ENCODE measurements at places on chromosomes 1 and 21.

- DNase-seq = no peak
Observed at GRCh38 chr21:34129039-34129891, 55.9 kb downstream of the MRPS6 start.

DNA sequence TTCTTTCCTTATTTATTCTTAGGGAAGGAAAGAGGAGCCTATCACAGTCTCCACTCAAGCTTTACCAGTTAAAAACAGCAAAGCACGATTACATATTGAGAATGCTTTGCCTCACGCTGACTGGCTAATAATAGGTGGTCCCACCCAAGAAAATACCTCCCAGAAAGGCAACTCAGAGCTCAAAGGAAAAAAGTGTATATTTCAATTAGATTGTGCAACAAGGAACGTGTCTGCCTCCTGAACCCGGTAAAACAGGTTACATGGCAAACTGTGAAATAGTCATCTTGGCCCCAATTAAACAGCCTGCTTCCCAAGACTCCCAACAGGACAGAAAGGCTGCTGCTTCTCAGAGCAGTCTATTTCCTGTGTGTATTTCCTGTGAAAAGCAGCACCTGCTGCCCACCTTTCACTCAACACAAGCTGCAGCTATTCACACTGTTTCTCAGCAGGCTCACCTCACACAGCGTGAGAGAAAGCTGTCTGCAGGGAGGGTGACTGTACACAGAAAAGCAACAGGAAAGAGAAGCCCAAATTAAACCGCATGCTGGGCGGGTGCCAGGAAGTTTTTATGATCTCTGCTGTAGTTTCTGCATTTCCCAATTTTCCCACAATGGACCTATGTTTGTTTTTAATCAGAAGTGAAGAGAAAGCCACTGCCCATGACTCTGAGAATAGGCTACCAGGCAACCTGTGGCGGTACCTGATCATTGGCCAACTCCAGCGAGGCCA lies 44.0 kb downstream of the URB1 start:
- DNase-seq = peak; percentile 36

- no peak for DNase-seq
Observed at GRCh38 chr1:151991663-151992302, 1.9 kb downstream of the S100A10 start.

DNA sequence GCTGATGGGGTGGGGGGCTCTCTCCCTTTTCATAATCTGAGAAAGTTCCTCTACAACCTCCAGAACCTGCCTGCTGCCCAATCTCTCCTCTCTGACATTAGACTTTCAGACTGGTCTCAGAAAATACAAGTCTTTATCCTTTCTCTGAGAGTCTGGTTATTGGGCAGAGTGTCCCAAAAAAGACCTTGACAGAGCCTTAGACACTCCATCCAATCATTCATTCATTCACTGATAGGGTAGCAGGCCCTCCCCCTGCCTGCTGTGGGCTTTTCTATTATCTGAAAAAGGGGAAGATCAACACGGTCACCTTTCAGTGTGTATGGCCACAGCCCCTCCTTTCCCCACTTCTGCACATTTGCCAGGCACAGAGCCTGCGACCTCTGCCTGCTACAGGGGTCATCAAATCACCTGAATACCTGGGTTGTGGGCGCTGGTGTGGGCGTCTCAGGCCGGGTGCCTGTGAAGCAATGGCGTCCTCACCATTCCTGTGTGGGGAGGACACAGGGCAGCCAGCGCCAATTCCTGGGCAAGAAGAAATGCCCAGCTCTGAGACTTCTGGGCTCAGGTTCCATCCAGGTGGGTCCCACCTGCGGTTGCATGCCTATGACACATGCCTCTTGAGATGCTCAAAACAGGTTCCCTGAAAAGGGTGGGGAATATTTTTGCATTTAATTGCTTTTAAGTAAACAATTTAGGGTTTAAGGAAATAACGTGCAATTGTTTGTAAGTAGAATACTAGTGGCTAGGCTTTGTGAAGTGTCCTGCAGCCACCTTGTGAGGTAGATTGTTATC lies 52.8 kb downstream of the ELK4 start:
- no peak for DNase-seq

DNA sequence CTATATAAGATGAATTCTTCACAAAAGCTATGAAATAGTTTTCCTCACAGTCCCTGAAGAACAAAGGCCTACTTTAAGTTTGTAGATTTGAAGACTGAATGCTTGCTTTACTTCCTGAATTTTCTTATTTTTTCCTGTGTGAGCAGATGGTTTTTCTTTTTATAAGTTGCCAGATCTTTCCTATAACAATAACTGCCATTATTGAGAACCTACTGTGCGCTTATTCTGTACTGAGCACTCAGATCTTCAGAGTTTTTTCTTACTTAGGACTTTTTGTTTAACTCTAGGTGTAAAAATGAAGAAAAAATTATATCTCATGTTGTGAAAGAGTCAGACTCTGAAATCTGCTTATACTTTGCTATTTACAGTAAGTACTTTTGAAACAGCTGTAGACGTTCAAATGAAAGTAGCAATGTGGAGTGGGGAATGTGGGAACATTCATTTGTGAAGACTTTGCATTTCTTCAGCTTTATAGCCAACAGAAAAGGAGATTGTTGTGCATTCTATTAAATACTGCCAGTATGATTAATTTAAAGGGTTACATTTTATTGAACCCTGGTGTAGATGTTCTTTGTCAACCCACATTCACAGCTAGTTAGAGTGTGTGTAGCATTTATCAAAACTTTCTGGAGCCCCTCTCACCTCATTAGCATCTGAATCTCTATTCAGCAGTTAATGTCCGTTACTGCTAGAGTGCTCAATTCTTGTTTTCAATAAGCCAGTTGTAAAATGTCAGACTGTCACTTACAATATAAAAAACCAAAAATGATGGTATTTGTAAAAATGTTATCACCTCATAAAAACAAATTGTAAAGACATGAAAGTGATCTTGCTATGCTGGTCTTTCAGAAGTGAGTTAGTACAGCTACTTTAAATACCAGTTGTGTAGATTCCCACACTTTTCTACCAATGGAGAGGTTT lies 29.0 kb downstream of the NFIA start:
- no peak for DNase-seq

DNA sequence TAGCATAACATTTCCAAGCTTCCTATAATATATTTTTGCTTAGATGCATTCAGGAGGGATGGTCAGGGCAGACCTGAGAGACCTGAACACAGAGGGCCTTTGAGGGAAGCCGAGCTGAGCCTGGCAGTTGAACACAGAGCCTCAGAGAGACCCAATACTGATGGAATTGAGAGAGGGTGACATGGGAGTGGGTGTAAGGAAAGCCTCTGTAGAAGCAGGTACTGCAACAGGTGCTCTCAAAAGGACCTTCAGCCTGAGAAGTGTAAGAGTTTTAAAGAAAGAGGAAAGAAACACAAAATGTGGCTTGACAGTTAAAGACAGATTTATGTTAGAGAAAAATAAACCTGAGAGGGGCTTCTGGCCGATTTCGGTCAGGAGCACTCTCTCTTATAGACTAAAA lies 73.9 kb upstream of the PGBD5 start:
- no peak for DNase-seq

- no peak for DNase-seq
Observed at GRCh38 chr1:35539824-35540261, 17.4 kb downstream of the KIAA0319L start.
